ENCODE measurements at places on chromosomes 2 and 18. TPM values are rescaled to one million over a fixed set of nuclear protein-coding genes. Genes with fewer than 3 reads are reported as not detected.

DNA sequence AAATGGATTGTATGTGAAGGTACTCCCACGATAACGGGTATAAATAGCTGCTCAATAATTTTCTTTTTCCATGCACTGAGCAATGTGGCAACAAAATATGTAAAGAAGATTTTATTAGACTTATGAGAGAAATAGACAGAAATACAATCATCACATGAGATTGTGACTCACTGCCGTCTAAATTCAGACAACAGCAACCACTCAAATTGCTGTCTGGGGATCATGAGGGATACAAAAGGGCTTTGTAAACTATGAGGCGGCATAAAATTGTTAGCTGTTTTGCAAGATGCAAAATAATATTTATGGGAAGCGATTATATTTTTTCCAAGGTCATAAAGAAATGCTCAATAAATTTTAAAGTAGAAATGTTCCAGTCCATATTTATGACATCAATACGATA lies 259.1 kb upstream of the AGAP1 start:
- H3K4me3 ChIP-seq: no peak overlapping the region
- H3K27ac ChIP-seq: no peak overlapping the region
- H3K36me3 ChIP-seq: no peaks in the 10 kb centered on the region

DNA sequence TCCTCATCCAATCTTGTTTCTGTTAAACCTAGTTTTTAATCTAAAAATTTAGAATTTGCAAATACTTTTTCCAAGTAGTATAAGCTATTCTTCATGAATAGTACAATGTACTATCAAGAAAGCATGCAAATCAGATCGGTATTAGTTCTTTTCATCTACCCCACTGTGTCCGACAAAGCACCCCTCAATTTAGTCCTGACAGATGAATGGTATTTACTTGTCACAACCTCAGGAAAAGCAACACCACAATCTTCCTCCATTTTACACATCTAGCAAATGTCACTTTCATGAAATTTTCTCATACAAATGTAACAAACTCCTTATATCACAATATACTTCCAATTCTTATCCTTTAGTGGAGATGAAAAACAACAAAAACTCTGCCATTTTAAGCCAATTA lies 163.8 kb downstream of the PDE11A start:
- no peaks in the 10 kb centered on the region for H3K4me1 ChIP-seq
- H3K36me3 ChIP-seq: no peaks in the 10 kb centered on the region
- no peak overlapping the region for H3K4me3 ChIP-seq
- DNase-seq: no peak
- no peak overlapping the region for H3K27ac ChIP-seq

Gene RDH14
- 30.1 TPM for polyA plus RNA-seq

Gene POTEJ
- not detected for polyA plus RNA-seq

DNA sequence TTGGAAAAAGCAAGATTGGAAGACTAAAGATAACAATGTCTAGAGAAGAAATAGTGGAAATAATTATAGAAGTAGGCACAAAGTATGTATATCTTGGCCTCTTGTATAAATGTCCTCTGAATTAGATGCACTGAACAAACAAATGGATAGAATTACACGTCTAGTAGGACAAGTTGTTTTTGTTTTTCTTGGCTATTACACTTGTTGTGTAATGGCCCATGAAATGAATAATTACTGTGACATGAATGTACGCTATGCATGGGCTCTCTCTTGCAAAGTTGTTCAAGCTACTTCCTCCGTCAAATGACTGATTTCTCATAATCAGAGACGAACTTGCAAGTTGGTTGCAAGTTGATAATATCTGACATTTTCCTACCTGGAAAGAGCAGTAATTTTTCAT lies 126.2 kb downstream of the PDE1A start:
- no peaks in the 10 kb centered on the region for H3K4me1 ChIP-seq
- no peaks in the 10 kb centered on the region for H3K27me3 ChIP-seq
- H3K36me3 ChIP-seq: no peaks in the 10 kb centered on the region
